ENCODE measurements at places on chromosomes 5 and 9. TPM values are rescaled to one million over a fixed set of nuclear protein-coding genes. Genes with fewer than 3 reads are reported as not detected.

DNA sequence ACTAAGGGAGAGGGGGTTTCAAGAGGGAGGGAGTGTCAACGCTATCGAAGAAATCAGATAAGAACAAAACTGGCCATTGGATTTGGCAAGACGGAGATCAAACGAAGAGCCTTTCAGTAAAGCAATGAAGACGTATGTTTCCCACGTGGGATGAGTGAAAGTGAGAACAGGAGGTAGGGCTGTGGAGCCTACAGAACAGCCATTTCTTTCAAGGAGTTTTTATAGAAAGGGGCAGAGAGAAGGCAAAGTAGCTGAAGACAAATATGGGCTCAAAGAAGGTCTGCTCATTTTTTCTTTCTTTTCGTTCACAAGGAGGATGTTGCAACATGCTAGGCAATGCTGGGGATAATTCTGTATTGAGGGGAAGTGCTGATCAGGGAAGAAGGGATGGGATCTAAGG lies 98.3 kb downstream of the SUSD1 start:
- no peak for DNase-seq

DNA sequence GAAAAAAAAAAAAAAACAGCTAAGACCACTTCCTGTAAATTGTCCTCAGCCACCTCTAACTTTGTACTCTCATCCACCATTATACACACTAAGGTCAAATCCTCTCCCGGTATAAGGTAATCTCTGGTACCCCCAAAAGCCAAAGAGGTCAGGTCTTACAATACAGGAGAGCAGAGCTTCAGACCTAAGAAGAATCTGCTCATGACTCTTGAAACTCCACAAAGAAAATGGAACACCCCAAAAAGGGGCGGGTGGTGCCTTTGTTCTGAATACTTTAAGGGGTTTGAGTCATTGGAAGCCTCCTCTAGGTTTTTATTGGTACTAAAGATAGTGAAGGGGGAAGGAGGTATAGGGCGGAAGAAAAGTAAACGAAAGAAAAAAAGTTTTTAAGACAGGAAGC lies 69.8 kb downstream of the COL15A1 start:
- no peak for DNase-seq

GRCh38 chr9:21728781-21729180 lies 73.7 kb upstream of the MTAP start:
- DNase-seq, result no peak

LCN10 gene
- 15.9 TPM for total RNA-seq

DNA sequence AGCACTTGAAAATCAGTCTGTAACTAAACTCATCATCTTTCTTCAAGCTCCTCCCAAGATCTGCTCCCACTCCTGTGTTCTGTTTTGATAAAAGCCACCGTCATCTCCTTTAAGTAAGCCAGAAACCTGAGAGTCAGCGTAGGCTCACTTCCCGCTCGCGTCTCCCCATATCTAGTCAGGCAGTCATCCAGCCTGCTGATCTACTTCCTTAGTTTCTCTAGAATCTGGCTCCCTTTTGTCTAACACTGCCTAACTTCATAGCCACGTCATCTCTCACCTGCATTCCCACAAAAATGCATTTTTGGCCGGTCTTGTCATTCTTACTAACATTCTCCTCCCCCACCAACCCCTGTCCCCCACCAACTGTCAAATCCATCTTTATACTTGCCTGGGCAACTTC lies 3.0 kb upstream of the TJP2 start:
- DNase-seq, result no peak

DNA sequence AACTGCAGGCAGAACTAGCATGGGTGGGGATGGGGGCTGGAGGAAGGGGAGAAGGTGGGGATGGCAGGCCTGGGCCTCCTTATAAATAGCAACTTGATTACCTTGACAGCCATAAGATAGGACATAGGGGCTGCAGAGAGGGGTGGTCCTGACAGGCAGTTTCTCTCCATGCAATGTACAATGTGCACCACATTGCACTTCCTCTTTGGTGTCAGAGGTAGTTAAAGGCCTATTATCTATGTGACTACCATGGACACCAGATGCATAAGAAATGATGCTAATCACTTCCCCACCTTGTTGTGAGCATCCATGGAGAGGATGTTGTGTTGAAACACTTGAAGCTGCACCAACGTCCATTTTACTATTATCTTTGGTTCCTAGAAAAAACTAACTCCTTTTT lies 20.2 kb upstream of the SUB1 start:
- no peak for DNase-seq

PTPN3 gene
- total RNA-seq, result 0.05 TPM

DNA sequence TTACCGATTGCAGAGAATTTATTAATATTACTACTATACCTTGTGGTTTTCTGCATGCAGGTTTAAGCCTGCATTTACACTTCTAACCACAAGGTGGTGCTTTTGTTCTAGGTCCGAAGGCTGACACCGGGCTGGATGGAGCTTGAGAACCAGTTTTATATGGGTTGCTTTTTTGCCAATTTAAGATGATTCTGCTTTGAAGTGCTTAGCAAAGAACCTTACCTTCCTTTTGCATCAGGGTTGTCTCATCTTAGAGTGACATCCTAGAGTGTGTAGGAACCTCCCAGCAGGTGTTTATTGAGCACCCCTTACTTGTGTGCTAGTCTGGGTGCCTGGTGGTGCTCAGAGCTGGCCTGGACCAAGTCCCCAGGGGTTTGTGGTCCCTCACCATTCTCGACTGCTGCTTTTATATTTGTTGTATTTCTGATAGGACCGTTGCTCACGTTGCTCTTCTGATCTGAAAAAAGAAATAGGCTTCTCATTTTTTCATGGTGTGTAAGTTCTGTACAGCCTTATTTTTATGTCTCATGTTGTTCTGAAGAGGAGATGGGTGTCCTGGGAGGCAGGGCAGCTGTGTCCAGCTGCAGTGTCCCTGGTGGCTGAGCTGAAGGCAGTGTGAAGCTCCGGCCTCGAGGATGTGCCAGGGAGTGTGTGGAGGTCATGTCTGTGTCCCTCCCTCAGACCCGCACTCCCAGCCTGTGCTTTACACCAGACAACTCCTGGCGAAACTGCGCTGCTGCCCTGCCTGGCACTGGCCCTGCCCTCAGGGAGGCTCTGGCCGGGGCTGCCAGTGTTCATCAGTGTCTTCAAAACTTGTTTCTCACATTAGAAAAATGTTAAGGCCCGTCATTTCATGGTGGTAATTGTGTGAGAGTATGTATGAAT lies 54.3 kb downstream of the EHMT1 start:
- no peak for DNase-seq

DNA sequence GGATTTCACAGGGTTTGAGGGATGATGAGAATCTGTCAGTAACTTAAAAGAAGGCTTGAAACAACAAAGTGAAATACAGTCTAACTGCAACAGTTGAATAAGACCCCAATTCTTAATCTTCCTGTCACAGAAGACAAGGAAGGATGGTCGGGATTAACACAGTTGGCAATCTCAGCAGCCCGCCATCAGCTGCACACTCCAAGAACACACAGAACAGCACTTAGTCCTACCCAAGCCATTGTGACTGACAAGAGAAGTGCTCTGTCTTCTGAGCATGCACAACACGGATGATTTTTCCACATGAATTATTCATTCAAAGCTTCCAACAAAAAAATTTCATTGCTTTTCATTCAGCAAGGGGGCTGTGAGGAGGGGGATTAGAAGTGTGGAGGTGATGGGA lies 576.1 kb downstream of the TLE4 start:
- DNase-seq, result no peak

- no peak for DNase-seq
Measured at GRCh38 chr5:82208371-82208770, 69.8 kb downstream of the RPS23 start.

DIPK1B gene
- total RNA-seq, result 1.5 TPM

- no peak for DNase-seq
Measured at GRCh38 chr9:94480205-94480604, 74.7 kb upstream of the PCAT7 start.

- DNase-seq, result no peak
Measured at GRCh38 chr9:95213117-95213516, 104.4 kb downstream of the FANCC start.

- no peak for DNase-seq
Measured at GRCh38 chr5:90170261-90170660, 239.3 kb downstream of the CETN3 start.

GRCh38 chr5:105789246-105789645 lies 1881.5 kb downstream of the EFNA5 start:
- no peak for DNase-seq

PTRH1 gene
- 13.8 TPM for total RNA-seq

DNA sequence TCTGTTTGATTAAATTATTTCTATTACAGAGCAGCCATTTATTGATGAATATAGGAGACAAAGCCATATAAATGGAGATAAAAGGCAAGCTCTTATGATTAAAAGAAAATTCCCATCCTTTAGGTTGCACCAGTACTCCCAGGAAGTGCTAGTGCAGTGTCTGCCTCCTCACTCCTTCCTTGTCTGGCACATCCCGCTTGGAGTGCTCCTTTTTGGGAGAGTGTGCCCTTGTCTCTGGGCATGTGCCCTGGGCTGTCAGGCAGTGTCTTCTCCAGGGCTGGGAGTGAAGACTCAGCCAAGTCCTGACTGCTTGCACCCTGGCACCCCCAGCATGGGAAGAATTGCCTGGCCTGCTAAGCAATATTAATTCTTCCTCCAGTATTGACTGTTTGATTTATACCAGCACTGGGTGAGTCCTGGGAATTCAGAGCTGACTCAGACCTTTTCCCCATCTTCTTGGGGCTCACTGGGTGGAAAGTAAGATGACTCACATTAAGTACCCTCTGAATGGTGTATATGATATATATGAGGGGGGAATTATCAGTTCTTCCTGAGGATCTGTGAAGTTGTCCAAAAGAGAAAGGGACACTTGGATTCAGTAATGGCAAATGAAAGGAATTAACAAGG lies 62.1 kb downstream of the ZSWIM6 start:
- DNase-seq, result no peak

NIPAL4 gene
- 2.7 TPM for total RNA-seq

DNA sequence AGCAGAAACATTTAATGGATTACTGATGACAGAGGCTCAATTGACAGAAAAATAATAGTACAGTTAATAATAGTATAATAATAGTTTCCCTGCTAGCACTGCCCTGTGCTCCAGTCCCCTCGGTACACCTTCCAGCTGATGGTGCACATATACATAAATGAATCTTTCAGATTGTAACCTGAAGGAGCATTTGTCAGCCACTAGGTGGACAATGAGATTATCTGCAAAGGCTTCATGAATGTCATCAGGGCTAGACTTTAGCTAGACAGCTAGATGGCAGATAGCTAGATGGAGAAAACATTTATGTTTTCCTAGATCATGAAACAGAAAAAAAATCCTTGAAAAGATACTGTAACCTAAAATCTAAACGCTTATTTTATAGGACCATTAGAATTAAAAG lies 304.4 kb upstream of the SMC2 start:
- DNase-seq, result no peak

DNA sequence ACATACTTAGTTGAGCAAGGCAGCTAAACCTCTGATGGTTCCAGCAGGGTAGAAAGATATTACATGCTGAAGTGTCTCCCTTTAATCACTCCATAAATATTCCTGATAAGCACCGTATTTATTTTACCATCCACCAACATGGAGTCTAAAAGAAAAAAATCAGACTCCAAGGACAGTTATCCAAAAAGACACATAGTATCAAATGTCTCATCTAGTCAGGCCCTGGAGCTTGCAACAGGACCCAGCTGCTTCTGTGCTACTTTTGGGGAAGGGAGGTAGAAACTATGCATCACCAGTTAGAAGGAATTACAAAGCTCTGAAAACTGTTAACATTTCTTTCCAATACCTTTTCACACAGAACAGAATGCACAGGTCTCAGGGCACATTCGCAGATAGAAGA lies 88.1 kb downstream of the S1PR3 start:
- no peak for DNase-seq

DNA sequence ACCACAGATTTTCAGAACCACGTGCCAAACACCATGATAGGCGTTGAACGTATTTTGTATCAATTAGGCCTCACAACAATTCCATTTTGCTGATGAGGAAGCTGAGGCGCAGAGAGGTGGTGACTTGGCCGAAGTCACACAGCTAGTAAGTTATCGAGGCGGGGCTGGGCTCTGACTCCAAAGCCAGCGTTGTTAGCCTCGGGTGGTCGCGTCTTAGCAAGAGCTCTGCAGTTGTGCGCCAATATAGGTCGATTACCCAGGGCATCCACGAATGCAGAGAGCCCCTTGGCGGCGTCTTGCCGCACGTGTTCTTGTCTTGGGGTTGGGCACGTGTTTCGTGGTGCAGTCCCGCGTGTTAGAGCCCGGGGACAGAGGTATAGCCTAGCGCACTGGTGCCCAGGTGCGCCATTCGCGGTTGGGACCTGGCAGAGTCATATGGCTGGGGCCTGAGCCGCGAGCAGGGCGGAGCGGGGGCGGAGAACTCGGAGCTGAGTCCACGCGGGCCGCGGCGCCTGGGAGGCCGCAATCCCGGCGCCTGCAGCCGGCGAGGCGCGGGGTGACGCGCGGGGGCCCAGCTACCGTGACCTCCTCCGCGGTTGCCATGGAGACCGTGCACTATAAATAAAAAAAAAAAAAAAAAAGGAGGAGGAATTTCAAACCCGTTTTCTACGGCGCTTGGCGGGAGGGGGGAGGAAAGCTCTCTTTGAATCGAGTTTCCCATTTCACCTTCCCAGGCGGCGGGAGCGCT lies 62.3 kb downstream of the CXXC5 start:
- DNase-seq, result peak; percentile 70

All from activated B cell treated with CpG ODN at 0.5 μM for 24 hours (primary cell).